Neural crest cell (in vitro differentiated cells): ENCODE measurements at places on chromosomes 2 and 18.

- DNase-seq = no peak
These were observed 42.4 kb upstream of the DDX18 start for GRCh38 chr2:117771969-117772630.

DNA sequence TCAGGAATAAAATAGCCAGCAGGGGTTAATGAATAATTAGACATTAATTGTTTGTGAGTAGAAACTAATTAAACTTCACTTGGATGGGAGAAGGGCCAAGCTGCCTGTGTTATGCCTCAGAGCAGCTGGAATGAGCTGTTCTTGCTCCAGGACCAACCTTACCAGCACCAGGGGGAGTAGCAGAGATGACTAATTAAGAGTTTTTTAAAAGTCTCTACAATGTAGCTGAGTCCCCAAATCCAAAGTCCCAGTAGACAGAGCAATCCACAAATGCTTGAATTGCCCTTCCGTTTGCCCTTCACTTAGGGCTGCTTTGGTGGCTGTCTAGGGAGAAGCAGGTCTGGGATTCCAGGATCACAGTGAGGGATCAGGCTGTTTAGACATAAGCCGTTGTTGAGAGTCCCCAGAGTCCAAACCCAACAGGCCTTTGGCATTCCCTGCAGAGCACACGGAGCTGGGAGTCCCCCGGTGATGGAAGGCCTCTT is 59.4 kb downstream of the RHOB start:
- no peak for DNase-seq

DNA sequence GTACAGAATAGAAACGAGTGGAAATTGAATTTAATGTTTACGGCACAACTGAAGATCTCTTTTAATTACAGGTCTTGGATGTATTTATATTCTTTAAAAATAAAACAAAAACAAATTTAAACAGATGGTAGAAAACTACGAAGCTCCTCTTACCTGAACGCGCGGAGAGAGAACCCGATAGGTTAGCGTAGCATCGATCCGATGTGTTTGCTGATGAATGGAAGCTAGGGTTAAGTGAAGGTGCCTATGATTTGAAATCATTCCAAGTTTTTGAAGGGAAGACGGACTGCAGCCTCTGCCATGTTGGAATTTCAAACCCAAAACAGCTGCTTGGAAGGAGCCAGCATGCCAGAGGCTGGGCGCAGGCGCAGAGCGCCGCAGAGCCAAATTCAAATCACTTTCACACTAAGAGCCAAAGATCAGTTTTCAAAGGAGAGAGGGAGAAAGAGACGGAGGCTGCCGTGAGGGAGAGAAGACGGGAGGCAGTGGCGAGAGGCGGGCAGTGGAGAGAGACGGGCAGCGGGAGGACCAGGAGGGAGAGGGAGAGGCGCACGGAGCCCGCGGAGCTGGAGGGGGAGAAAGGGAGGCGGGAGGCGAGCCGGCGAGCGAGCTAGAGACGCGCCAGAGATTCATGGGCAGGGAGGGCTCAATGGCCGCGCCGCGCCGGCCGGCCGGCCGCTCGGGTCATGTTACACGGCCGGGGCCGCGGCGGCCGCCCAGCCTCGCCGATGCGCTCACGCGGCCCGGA is at the start of gene FIGN:
TSS of gene FIGN (minus strand) at position 324 of the 748 bp plus-strand sequence. CDS start 1,081 bp downstream, outside the sequence.
- peak; percentile 67 for DNase-seq

DNA sequence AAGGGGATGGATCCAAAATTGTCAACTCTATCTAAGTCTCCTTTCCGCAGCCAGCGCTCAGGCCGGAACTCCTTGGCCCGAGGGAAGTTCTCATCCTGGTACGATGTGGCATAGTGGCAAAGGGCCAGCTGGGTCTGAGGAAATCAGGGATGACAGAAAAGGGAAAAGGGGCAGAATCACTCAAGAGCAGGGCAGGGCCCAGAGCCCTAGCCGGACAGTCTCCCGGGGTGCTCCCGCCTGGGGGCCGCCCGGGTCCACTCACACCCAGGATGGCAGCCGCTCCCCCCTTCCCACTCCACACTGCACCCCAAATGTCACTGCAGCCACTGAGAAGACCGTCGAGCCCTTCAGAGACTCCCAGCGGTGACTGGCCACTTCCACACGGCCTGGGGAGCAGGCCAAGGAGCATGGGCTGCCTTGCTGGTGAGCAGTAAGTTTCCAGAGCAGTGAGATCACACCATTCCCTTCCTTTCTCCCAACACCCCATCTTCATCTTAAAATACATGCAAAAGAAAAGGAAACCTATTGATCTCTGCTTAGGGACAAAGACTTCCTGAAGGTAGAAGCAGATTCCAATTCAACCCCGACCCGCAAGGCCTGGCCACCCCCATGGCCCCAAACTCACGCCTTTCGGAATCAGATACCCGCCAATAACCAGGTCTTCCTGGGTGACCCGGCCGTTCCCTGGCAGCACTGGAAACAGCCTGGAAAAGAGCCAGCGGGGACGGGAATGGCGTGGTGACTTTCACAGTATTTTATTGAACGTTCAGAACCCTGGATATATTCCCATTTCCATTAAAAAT is 26.7 kb downstream of the CYP27C1 start:
- DNase-seq = no peak
